ENCODE measurements at places on chromosomes 2 and 18.

DNA sequence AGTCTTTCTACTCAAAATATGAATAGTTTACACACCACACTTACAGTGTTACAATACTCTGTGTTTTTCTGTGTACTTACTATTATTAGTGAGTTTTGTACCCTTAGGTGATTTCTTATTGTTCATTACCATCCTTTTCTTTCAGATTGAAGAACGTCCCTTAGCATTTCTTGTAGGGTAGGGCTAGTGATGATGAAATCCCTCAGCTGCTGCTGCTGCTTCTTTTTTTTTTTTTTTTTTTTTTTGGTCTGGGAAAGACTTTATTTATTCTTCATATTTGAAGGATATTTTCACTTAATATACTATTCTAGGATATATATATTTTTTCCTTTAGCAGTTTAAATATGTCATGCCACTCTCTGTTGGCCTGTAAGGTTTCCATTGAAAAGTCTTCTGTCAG lies 29.0 kb upstream of the SERPINB2 start:
- no peak for DNase-seq

DNA sequence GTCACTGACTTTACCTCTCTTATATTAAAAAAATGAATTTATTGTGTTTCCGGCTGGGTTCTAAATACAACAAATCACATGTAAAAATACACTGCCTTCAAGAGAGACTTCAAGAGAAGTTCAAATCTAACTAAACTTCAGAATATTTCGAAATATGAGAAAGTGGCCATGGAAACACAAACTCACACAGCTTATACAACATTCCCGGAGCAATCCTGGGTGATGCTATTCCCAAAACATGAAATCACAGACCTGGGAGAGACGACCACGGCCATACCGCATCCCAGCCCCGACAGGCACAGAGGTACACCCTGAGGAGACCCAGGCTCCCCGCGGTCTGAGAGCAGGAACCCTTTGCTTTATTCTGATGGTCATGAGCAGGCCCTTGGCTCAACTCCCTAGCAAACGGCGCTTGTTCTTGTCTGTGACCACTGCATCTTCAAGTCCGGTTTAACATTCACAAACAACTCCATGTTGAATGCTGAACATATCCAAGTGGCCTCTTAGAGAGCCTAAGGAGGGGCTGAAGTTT lies 185.4 kb upstream of the REV1 start:
- no peak for DNase-seq

GRCh38 chr18:52325997-52326396 lies 14.0 kb upstream of the DCC start:
- no peak for DNase-seq

GRCh38 chr2:11342551-11343367 lies 1.7 kb downstream of the ROCK2 start:
- DNase-seq, result no peak

DNA sequence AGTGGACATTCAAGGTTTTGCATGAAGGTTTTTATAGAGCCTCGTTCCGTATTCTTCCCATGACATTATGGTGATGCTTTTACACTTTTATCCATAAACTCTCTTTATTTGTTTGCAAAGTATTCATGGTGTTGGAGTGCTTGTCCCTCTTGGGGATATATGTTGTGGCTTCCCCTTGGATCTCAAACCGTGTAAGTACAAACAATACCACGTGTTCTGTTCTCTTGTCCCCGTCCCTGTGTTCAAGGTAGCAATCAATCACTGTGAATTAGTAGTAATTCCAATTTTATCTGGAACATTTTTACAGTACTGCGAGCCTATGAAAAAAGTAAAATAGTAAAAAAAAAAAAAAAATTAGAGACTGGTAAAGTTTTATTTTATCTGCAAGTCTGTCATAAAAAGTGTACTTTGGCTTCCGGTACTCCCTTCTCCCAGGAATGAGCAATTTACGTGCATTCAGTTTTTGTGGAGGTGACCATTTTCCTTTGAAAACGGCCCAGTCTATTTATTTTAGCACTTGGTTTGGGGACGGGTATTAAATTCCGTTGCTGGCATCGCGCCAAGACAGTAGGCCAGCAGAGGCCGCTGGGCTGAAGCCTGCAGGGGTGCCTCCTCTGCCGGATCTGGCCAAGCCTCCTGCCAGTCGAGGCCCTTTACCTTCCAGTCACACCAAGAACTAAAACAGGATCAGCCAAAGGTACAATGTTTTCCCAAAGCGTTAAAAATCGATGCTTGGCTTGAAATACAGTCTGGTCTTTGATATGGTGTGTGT lies 175.7 kb downstream of the SOCS6 start:
- peak; percentile 33 for DNase-seq

- no peak for DNase-seq
Observed at GRCh38 chr18:55243255-55243654, 284.0 kb upstream of the CCDC68 start.

DNA sequence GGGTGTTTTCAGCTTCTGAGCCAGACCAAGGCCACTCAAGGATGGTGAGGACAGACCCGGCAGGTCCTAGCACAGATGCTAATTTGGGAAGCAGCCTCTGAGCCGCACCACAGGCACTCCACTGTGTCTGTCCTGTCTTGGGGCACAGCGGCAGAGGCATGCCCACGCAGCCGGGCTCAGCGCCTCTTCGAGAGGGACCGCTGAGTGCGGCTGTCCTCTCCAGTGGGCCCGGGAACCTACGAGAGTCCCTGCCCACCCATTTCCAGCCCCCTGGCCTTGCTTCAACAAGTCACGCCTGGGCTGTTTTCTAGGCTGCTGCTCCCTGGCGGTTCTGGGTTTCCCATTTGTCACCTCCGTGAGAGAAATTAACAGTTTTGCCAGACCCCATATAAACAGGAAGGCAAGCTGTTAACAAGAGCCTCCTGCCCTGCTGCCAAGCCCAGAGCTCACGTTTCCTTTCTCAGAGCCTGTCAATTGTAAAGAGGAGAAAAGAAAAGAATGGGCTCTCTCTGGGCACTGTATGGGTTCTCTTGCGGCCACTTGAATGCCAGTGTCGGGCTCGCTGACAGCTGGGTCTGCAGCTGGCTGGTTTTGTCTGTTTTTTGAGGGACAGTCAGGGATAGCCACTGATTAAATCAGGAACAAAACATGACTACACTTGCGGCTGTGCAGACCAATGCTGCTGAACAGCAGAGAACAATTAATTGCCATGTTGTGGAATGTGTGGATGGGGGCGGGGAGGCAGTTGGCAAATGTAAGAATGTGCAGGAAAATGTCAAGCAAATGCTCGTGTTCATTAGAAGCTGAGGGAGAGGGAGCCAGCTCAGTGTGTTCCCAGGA lies 30.6 kb downstream of the TMEM17 start:
- DNase-seq, result no peak

DNA sequence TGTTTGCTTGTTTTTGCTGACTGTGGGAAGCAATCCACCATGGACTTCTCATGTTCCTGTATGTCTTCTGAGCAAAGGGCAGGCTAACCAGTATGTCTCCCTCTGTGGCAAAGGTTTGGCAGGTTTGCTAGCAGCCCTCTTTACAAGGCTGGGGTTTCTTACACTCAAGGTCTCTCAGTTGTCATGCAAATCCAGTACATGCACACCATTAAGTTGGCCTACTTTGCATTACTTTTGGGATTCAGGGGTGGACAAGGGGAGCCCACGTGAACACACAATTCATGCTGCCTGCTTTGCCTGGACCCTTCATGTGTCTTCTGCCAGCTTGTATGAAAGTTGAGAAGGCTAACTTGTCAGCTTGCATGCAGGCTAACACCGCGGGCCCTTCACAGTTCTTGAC lies 134.9 kb downstream of the LRRTM4 start:
- no peak for DNase-seq

GRCh38 chr2:126894082-126894481 lies 4.6 kb upstream of the TEX51 start:
- DNase-seq, result no peak

DNA sequence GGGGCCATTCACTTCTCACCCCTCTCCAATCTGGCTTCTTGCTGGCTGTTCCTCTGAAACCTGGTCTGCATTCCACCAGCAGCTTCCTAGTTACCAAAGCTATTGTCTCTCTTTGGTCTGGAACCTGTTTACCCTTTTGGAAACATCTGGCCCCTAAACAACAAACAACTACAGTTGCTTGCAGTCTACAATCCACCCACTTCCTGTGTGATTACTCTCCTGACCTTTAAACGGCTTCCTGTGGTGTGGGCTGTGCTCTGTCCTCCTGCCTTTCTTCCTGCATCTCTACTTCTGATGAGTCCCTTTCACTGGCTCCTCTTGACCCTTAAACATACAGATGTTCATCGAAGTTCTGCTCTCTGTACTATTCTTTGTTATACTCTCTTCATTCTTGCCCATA lies 303.8 kb downstream of the TDRD15 start:
- no peak for DNase-seq

- no peak for DNase-seq
Observed at GRCh38 chr2:231344851-231345250, 50.7 kb upstream of the B3GNT7 start.

DNA sequence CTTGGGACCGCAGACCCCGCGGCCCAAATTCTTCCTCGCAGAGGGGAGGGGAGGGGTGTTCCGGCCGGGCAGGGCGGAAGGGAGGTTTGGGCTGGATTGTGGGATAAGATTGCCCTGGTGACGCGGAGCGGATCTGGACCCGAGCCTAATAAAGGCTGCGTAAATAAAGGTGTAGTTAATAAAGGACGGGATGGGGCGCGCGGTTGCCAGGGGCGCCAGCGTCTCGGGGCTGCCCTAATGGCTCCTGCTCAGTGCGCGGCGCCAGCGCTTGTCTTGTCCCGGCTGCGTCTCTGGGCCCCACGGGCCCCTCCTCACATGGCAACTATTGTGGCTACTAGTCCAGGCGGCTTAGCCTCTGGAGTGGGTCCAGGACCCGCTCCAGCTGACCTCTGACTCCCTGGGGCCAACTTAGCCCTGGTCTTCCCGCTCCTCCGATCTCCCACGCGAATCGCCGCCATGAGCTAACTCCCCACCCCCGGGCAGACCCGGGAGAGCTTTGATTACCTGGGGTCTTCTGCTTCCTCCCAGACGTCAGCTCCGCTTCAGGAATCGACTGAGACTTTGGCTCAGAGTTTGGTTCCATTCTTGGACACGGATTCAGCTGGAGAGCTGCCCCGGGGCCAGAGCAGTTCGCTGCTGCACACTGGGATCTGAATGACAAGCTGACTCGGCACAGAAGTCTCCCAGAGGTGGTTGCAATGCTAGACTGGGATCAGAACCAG lies 36.5 kb downstream of the SLC25A52 start:
- no peak for DNase-seq

DNA sequence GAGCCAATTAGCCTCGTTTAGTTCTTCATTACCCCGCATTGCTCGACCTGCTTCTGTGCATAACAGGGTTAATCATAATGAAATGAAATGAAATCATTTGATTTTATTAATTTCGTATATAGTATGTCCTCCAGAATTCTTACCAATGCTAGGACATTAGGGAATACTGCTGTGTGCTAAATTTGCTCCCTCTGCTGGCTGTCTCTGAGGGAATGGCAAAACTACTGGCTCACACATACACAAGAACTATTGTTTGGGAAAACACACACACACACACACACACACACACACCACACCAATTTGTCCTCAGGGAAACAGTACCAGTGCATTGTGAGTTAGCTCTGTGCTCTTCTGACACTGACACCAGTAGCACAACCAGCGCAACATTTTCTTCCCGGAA lies 273.3 kb upstream of the TCF4 start:
- DNase-seq, result no peak

GRCh38 chr2:197576631-197577030 lies 60.8 kb downstream of the MOB4 start:
- no peak for DNase-seq

GRCh38 chr2:232798187-232798586 lies 21.8 kb upstream of the KCNJ13 start:
- DNase-seq, result no peak

DNA sequence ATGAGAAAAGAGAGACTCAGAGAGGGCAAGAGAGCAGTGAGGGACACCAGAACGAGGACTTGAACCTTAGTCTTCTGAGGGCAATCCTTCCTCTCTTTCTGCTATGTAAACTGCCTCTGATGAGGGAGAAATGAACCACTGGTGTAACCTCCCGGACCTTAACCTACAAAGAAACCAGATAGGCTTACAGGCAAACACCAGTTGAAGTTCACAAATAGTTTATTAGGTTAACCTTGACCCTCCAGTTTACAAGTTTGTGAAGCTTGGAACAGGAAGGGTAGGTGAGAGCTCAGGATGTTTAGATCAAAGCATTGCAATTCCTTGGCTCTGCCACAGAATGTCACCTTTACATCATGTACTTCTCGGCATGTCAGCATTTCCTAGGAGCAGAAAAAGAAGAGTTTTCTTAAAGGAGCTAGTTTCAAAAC lies 486.4 kb upstream of the SPRED2 start:
- no peak for DNase-seq

- DNase-seq, result no peak
Observed at GRCh38 chr18:76489081-76489480, 6.0 kb downstream of the ZNF516 start.

GRCh38 chr2:120863661-120864320 lies 128.1 kb downstream of the GLI2 start:
- DNase-seq, result no peak

GRCh38 chr2:215529271-215529670 lies 93.4 kb upstream of the FN1 start:
- DNase-seq, result no peak

DNA sequence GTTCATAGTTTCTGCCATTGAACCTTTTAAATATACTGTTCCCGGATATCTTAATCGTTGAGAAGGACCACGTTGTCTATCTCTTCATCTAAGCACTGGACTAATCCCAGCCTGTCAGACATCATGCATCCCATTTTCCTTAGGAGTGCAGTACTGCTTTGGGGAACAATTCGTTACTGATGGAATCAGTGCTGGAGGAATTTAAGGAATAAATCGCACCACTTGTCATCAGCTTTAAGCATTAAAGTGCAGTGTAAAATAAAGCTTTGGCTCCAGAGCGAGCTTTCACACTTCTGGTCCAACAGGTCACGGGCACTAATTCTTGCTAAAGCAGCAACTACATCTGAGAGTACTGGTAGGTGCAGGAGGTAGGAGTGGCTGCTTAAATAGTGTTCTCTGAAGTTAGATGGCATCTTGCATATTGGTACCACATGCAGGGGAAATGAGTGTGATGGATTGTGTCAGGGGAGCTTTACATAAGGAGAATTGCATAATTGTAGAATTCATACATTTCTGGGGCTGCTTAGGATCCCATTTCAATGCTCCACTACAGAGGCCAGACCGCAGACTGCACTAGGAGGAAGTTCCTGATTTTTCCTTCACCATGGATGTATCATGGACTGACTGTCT lies 105.7 kb upstream of the RASGRP3 start:
- no peak for DNase-seq

GRCh38 chr18:37481491-37481890 lies 84.1 kb downstream of the CELF4 start:
- DNase-seq, result no peak

DNA sequence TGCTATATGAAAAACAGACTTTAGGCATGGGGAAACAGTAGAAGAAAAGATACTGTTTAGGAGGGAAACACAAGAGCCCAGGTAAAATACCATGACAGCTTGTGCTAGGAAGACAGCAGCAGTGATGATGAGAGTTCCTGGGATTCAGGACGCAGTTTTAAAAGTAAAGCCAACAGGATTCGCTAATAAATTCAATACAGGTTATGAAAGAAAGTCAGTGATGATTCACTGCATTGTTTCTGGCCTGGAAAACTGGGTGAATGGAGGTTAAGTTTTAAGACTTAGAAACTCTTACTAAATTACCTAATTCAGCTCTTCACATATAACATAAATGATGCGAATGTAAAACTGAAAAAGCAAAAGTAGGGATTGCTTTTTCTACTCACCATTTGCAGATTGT lies 27.9 kb upstream of the RNU4ATAC start:
- no peak for DNase-seq

All from activated naive CD4-positive, alpha-beta T cell treated with anti-CD3 and anti-CD28 coated beads, Interleukin-2, amount 50 U/mL, for 72 hours (primary cell).